ENCODE measurements at places on chromosomes 16 and 17. TPM values are rescaled to one million over a fixed set of nuclear protein-coding genes. Genes with fewer than 3 reads are reported as not detected.

Gene CCL16
- 2.0 TPM for total RNA-seq

Gene SAP30BP
- 99.4 TPM for total RNA-seq

Gene NOTUM
- total RNA-seq = 160 TPM

Gene PRSS36
- 1.1 TPM for total RNA-seq

Gene HIC1
- total RNA-seq = not detected

Gene PARD6A
- total RNA-seq = 4.3 TPM

Gene UNC13D
- 27.2 TPM for total RNA-seq

Gene SYT17
- total RNA-seq = 0.14 TPM

Gene CCL7
- not detected for total RNA-seq

Gene ABCC6
- total RNA-seq = 105 TPM

Gene CDH1
- 0.70 TPM for total RNA-seq

Gene CANT1
- total RNA-seq = 34.1 TPM

Gene MRPS23
- 181 TPM for total RNA-seq

Gene CACNG3
- total RNA-seq = not detected

Gene SERPINF2
- 309 TPM for total RNA-seq

Gene TMED6
- total RNA-seq = 6.4 TPM

Gene PERCC1
- 0.15 TPM for total RNA-seq

Gene KRT31
- total RNA-seq = not detected

Gene GRB7
- 41.7 TPM for total RNA-seq

Gene PRR11
- total RNA-seq = 50.4 TPM

Gene GPR142
- total RNA-seq = not detected

Gene SLC9A5
- total RNA-seq = 0.58 TPM

Gene TMC8
- 0.53 TPM for total RNA-seq

Gene SNN
- 8.4 TPM for total RNA-seq

Gene CD300E
- not detected for total RNA-seq

Gene PYDC1
- total RNA-seq = not detected

Gene DNAAF8
- 0.44 TPM for total RNA-seq

Gene KRT20
- 0.13 TPM for total RNA-seq

Gene SLC25A10
- total RNA-seq = 140 TPM

Gene CCDC102A
- 2.1 TPM for total RNA-seq

Gene C16orf96
- total RNA-seq = not detected

Gene FOXN1
- not detected for total RNA-seq
